GM04504 (cell line): ENCODE measurements at places on chromosomes 7 and 10.

- DNase-seq: no peak
Observed at GRCh38 chr10:125156196-125156595, 4.2 kb downstream of the CTBP2 start.

GRCh38 chr10:92837456-92837855 is 10.9 kb upstream of the EXOC6 start:
- no peak for DNase-seq

GRCh38 chr10:10540398-10540797 is 477.3 kb upstream of the CELF2 start:
- no peak for DNase-seq

DNA sequence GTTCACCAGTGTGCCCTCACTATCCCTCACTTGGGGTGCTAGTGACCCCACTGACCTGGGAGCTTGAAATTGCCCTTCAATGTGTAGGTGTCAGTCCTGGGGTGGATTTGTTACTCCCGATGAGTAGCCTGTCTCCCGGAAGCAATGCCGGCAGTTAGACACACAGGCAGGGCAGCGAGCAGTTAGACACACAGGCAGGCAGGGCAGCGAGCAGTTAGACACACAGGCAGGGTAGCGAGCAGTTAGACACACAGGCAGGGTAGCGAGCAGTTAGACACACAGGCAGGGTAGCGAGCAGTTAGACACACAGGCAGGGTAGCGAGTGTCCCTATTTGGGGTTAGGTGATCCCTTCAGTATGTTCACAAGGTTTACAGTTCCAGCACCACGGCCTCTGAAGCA is 44.0 kb downstream of the VWA2 start:
- no peak for DNase-seq

DNA sequence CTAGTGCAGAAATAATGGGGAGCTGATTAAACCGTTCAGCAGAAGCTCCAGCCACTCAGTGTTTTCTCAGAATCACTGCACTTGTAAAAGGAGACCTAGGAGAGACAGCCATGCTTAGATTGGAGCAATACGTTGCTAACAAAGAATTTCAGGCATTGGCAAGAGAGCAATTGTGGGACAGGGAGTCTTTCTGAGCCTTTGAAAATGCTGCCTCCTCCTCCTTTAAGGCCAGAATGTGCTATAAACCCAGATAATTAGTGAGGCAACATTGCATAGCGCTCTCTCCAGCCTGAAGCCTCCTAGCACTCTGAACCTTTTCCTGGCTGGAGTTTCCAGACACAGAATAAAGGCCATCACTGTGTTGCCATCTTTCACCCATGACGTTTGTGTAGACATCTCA is 18.5 kb upstream of the PTPRN2 start:
- no peak for DNase-seq

- DNase-seq: no peak
Observed at GRCh38 chr10:103789771-103790201, 65.6 kb downstream of the SH3PXD2A start.
